EH (cell line): ENCODE measurements at places on chromosomes 7 and 10.
A peak's percentile ranks its signal among the peaks of the same experiment; 100 is the strongest.

- no peak for DNase-seq
Measured at GRCh38 chr7:109579901-109580300, 1010.2 kb downstream of the DNAJB9 start.

DNA sequence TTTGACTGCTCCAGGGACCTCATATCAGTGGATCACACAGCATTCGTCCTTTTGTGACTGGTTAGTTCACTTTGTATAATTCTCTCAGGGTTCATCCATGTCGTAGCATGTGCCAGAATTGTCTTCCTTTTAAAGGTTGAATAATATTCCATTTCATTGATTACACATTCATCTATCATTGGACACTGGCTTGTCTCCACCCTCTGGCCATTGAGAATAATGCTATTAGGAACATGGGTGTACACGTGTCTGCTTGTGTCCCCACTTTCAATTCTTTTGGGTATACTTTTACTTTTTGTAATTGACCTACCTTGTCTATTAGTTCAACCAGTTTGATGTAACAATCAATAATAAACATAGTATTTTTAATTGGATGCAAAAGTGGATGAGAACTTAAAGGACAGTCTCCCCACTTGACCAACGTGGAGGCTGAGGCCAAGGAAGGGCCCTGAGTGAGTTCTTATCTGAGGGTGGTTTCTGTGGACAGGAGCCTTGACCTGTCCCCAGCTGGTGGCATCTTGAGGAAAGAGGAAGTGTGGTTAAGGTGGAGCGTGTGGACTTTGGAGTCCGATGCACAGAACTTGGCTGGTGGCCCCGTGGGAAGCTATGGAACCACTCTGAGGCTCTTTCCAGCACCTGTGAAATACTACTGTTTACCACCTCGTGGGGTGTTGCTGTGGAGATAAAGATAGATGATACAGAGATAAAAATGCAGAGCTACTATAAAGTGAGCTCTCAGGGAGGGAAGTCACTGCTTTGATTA lies 16.6 kb downstream of the WDFY4 start:
- DNase-seq = no peak

DNA sequence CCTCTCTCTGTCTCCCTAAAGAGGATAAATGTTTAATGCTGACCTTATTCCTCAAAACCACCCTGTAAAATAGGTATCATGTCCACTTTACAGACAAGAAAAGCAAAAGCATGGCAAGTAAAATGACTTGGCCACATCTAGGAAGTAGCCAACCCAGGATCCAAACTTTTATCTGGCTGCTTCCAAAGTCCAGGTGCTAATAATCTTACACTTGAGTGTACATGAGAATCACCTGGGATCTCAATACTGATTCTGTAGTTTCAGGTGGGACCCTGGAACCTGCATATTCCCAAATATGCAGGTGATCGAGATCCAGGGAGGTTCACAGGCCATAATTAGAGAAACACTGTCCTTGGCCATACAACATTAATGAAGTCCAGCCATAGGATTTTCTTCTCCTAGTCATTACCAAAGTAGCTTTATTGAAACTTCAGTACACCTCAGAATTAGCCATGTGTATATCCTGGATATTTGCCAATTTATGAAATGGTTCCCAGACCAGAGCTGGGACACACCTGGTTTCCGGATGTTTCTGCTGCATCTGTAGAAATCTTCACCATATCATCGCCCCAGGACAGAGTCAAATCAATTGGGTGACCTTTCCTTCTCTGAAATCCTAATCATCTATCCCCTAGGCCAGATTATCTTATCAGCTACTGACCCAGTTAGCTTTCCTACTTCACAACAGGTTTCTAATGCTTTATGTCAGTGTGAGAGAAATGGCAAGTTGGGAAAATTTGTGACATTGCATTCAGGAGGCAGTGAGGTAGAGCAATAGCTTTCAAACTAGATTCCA lies 119.1 kb upstream of the KMT2E start:
- no peak for DNase-seq

DNA sequence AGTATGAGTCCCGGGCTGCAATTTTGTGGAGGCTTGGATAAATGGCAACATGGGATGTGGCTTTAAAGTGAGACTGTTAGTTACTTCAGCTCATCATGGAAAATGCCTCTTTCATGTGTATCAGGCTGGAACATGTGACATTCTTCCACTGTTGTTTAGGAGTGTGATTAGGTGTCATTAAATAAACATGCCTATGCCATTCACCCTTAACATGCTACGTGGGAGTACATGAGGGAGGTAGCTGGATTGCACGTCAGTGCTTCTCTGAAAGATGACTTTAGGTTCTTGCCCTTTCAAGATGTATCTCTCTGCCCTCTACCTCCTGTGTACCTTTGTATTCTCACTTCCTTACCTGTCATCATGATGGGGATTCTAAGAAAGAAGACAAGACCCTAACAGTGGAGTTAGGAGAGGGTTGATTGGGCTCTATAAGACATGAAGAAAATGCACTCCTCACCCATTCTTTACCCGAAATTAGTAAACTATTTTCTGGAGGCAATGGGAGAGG lies 8.9 kb downstream of the AKR1E2 start:
- DNase-seq = no peak

GRCh38 chr10:67521546-67521945 lies 174.4 kb downstream of the CTNNA3 start:
- no peak for DNase-seq

DNA sequence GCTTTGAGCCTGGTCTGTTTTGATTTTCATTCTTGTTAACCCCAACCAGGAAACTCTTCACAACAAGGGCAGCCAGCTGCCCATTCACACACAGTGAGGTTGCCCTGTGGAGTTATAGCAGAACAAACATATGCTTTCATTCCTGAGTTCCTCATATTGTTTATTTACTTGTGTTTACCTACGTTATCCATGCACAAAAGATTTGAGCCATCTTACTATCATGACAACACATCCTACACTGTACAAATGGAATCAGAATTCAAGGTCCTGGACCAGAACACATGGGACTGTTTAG lies 21.7 kb upstream of the BMPER start:
- DNase-seq = no peak

DNA sequence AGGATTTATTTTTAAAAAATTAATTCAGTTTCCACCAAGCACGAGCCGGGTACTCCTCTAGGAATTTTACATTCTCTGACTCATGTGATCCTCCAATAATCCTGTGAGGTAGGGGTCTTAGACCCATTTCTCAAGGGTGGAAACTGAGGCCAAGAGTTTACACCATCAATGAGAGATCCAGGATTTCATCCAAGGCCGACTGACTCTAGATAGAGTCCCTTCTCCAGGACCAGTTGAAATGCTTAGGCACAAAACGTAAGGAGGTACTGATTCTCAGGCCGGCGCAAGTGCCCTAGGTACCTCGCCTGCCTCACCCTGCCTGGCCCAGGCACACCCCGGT lies 95.7 kb upstream of the DUSP5 start:
- no peak for DNase-seq

DNA sequence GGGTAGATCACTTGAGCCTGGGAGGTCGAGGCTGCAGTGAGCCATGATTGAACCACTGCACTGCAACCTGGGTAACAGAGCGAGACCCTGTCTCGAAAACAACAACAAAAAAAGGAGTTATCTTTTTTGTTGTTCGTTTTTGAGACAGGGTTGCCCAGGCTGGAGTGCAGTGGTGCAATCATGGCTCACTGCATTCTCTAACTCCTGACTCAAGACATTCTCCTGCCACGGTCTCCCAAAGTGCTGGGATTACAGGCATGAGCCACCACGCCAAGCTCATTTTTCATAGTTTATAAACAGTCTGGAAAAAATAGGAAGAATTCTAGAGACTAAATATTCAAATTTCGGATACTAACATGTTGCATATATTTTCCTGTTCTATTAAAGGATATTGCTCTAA lies 29.4 kb downstream of the SFXN4 start:
- DNase-seq = no peak

- DNase-seq = no peak
Measured at GRCh38 chr7:52609511-52609910, 425.9 kb upstream of the POM121L12 start.

DNA sequence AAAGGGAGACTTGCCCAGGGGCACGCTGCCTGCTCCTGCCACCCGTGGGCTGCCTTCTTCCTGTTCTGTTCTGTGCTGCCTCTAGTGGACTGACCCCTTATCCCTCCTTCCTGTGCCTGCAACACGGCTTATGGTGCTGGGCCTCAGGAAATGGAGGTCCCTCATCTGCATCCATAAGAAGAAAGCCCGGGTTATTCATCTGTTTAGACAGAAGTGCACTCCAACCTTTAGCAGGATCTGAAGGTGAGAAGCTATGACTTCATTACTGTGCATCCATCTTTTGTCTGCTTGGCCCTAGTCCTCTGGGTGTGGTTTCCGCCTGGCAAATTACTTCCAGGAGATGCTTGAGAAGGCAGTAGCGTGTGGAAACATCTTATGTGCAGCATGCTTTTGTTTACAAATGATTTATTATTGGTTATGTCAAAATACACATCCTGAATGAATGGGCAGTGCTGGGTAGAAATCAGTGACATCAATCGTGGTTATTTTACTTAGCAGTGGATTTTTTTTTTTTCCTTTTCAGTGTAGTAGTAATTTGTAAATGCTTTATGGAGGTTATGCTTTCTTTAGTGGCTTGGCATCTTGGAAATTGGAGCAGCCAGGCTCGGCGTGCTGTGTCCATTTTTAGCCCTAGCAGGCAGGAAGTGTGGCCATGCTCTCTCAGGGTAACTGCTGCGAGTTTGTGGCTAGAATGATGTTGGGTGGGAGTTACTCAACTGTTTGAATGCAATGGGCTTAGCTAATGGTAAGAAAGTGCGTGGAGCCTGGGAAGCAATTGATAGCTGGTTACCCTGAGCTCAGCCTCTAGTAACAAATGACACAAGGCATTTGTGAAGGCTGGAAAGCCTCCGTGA lies 12.7 kb downstream of the PTPRE start:
- no peak for DNase-seq

GRCh38 chr10:78860260-78860914 lies 208.4 kb upstream of the ZMIZ1 start:
- DNase-seq = no peak

DNA sequence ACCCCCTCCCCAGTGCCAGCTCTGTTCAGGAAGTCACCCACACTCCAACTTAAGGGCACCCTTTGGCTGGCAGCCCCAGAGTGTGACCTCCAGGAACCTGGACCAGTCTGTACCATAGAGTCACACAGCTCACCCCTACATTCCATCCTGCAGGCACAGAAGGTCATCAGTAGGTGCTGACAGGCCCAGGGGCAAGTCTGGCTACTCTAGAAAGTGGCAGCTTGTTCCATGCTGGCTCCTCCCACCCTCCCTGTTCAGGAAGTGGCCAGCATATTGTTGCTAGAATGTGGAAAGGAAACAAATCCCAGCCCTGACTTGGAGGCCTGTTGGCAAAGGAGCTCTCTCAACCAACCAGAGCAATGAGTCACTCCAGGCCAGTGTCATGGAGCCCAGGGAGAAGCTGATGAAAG lies 3.2 kb upstream of the NCOA4 start:
- peak; percentile 94 for DNase-seq

DNA sequence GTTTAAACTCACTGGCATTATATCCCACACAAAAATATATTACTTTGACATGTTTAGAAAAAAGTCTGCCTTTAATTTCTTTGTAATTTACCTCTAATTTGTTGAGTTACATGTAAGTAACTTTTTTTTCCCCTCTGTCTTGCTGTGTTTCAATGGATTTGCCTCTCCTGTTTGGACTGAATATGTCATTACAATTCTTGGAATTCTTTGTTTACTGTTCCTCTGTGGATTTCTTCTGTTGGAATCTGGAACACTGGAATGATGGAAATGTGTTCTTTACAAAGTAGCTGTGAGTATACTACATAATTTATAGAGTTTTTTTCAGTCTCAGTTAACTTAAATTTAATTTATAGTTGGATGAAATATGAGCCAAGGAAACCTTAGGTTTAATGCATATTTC lies 30.4 kb downstream of the SEPTIN7 start:
- DNase-seq = peak; percentile 76
